ENCODE measurements at places on chromosomes 5 and 9.

DNA sequence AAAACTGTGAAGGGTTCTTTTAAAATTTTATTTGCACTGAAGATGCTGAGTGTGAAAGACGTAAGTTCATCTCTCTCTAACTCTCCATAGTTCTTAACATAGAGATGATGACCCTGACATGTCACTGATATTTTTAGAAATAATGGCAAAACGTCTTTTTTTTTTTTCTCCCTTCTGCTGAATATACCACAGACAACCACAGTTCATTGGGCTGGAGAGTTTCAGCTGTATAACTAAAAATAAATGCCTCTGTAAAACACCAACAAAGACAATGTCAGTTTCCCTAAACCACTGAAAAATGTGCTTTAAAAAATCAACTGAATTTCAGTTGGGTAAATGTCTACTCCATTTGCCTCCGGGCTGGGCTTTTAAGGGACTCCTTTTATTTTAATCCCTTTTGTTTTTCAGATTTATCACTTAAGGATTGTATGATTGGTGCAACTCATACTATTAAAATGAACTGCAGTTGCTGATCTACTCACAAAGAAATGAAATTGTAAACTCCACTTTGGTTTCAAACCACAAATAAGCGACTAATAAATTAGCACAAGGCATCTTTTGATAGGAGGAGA lies 830.9 kb upstream of the WWC1 start:
- DNase-seq = no peak

DNA sequence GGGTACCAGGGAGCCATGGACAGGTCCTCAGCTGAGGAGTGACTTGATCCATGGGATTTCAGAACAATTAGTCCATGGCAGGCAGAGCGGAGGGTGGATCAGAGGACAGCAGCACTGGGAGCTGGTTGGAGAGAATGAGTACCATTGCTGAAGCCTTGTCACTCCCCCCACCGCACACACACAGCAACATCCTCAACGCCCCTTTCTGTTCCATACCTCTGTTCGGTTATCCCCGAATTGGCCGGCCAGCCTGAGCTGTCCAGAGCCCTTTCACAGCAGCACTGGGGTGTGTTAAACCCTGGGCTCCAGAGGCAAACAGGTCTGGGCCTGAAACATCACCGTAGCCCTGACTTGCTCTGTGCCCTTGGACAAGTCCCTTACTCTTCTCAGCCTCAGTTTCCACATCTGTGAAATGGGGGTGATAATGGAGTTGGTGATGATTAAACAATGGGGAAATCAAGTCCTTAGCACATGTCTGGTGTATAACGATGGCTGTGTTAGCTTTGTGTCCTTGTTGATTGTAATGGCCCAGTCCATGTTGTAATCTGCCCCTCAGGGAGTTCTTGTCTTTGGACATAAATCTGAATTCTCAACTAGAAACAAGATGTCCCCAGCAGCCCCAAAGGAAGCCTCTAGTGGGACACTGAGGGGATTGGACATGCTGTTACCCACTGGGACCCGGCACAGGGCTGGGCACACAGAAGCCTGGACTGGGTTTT lies 16.9 kb downstream of the GSN start:
- DNase-seq = no peak

GRCh38 chr5:321230-321725 lies at the start of gene AHRR:
AHRR (plus strand) TSS chr5:321714; CDS start chr5:343903, 22,189 bp downstream.
- DNase-seq = peak; percentile 90

DNA sequence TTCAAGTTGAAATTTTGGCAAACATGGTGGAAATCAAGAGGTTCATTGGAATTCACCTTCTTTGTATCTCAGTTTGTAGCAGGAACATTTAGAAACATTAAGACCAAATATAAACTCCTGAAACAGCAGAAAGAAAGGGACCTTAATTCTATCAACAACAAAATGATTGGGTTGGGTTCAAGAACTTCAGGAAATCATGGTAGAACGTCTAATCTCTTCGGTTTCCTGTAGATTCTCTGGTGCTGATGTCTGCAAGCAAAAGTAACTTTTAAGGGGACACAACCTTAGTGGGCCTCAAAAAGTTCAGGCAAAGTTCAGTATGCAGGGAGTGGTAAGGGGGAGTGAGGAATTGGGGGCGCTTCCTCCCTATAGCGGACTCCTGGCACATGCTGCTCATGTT lies 3.4 kb downstream of the IL33 start:
- no peak for DNase-seq

GRCh38 chr5:8829323-8830029 lies 716.4 kb downstream of the SEMA5A start:
- no peak for DNase-seq

- DNase-seq = no peak
These were observed 88.3 kb downstream of the GIN1 start for GRCh38 chr5:103031607-103032006.

GRCh38 chr9:137650259-137650658 lies 31.5 kb downstream of the EHMT1 start:
- DNase-seq = no peak

GRCh38 chr5:163718272-163718671 lies 212.9 kb downstream of the MAT2B start:
- no peak for DNase-seq

- no peak for DNase-seq
These were observed 58.0 kb upstream of the FBN2 start for GRCh38 chr5:128596071-128596470.

DNA sequence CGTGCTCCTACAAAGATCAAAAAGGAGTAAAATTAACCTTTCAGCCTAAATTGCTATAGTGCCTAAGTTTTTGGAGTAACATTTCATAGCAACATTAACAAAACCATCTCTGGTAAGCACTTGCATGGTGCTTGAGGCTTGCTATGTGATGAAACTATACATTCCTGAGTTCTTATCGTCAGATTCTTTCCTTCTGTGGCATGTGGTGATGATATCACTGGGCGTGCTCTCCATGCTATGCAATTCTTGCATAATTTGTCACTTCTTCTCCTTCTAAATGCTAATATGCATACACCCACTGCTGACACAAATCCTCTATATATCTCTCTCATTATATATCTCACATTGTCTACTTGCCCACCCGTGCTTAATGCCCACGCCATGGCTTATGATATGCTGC lies 2019.9 kb downstream of the MAT2B start:
- DNase-seq = peak; percentile 40

GRCh38 chr5:95843733-95844223 lies 21.3 kb upstream of the GLRX start:
- DNase-seq = peak; percentile 74

GRCh38 chr9:125747765-125748445 lies 732 bp downstream of the PBX3 start:
- DNase-seq = peak; percentile 67

- DNase-seq = no peak
These were observed 129.3 kb downstream of the EFNA5 start for GRCh38 chr5:107541400-107541799.

DNA sequence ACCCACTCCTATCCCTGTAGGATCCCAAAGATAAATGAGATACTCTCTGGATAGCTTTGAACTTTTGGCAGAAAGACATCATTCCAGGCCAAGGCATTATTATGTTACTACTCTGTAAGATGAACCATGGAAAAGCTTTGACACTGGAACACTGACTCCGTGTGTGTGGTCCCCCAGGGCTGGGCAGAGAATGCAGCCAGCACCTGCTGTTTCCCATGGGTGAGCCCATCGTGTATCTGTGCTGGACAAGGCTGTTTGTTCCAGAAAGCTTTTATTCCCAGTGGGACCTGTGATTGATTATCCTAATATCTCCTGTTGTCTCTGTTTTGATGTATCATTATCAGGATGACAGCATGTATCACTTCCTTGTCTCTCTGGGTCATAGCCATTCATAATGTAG lies 254.9 kb downstream of the SAXO1 start:
- DNase-seq = no peak

- DNase-seq = no peak
These were observed 30.9 kb downstream of the GSN start for GRCh38 chr9:121298689-121299466.

Measured in suppressor macrophage treated with lipopolysaccharide for 1 hour (primary cell).